GM23338 (cell line): ENCODE measurements at places on chromosomes 5 and 9.

DNA sequence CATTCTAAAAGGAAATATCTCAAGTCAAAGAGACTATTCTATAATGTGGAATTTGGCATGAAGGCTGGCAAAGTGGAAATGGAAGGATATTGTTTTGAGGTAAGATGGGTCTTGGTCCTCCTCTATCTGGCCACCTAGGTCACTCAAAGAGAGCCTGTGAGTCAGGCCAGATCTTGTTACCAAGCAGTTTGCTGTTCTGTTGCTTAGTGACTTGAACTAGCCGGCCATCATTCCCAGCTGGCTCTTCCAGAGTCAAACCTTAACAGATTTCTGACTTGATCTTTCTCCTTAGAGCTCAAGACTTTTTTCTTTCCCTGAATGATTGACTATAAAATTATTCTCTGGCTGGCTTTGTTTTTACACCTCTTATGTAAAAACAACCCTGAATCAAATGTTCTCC is 136.1 kb downstream of the PDE4D start:
- DNase-seq, result peak; percentile 23

DNA sequence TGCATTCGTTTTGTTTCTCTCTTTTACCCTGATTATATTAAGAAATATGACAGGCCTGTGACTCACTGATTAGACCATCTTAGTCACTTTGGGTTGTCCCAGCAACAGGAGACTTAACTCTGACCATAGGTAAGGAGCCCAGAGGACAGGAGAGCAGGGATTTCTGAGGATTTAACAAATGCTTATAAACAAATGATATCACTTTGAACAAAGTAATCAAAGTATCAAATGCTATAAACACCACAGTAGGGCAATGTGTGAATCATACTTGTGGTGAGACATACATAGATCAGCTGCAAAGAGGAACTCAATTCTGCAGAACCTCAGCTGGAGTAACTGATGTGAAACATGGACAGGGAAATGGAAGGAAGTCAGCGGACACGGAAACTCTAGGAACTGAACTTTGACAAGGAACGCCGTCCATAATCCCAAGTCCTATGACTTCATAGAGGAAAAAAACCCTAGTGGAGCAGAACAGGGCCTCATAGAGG is 190.6 kb upstream of the MSX2 start:
- no peak for DNase-seq

GRCh38 chr5:14247054-14247386 is 103.9 kb downstream of the TRIO start:
- no peak for DNase-seq

DNA sequence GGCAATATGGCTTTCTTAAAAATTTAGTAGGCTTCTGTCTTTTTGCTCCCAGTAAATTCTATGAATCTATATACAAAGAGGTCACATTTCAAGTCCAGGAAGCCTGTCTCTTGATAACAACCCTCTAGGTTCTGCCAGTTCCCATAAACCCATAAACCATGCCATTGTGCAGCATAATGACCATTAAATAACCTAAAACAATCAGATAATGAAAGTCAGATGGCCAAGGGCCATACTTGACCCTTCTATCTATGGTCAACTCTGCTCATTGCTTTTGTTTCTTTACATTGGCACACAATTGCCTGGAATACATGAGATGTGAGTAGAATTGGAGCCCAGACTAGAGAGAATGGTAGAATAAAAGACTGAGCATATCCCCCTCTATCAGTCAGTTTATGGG is 305.4 kb upstream of the KIF2A start:
- no peak for DNase-seq

DNA sequence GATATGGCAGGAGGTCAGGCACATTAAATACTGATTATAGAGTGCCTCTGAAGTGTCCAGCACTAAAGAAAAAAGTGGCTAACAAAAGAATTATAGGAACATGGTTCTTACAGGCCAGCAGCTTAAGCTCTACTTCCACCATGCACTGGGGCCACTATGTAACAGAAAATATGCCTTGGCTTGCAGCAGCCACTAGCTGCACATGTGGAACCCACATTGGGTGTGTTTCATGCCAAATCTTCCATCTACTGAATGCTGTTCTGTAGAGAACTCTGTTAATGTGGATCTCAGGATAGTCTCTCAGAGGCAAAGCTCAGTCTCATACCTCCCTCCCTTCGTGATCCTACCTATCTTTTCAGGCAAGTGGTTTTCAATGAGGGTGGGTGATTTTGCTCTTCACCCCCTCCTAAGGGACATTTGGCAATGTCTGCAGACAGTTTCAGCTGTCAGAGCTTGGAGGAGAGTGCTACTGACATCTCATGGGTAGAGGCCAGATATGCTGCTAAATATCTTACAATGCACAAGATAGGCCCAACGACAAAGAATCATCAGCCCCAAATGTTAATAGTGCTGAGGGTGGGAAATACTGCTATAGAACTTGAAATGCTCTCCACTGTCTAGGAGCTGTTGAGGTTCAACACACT is 218.9 kb downstream of the TARS1 start:
- DNase-seq, result no peak

DNA sequence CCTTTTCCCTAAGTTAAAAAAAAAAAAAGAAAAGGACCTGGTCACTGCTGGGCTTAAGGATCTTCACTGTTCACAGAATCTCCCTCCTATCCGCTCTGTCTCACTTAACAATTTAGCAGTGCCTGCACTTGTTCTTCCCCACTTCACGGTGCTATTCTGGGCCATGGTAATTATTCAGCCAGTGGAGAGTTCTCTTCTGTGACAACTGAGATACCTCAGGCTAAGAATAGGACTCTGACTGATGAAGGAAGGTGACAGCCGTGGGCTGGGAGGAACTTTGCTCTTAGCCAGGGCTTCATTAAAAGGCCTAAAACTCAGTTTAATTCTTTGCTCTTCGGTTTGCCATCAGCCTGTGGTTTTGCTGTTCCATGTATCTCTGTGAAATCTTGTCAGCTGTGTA is 51.9 kb upstream of the ENTREP1 start:
- DNase-seq, result no peak

DNA sequence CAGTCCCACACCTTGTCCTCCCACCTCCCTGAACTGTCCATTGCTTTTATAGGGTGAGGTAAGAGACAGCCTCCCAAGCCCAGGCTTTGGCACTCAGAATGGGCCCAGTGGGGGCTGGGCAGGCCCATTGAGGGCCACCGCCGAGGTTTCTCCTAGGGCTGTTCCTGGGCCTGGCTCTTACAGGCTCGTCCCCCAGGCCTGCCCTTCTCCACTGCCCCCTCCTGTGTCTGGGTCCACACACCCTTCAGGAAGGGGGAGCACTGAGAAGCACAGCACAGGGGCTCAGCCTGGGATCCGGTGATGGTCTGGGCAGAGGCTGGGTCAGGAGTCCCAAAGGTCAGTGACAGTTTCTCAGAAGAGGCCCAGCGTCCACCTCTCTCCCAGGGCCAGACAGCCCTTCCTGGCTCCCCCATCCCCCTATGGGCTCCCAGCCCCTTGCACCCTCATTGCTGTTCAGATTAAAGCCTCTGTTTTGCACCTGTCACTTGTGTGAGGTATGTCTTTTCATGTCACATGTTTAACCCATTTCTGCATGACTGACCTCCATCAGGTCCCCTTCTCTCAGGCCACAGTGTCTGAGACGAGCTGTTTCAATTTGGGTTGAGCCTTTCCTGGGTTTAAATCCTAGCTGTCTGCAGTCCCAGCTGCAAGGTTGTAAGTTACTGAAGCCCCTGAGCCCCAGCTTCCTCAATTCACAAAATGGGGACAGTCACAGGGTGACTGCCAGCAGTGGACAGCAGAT is 29.4 kb downstream of the IER5L start:
- DNase-seq, result no peak

DNA sequence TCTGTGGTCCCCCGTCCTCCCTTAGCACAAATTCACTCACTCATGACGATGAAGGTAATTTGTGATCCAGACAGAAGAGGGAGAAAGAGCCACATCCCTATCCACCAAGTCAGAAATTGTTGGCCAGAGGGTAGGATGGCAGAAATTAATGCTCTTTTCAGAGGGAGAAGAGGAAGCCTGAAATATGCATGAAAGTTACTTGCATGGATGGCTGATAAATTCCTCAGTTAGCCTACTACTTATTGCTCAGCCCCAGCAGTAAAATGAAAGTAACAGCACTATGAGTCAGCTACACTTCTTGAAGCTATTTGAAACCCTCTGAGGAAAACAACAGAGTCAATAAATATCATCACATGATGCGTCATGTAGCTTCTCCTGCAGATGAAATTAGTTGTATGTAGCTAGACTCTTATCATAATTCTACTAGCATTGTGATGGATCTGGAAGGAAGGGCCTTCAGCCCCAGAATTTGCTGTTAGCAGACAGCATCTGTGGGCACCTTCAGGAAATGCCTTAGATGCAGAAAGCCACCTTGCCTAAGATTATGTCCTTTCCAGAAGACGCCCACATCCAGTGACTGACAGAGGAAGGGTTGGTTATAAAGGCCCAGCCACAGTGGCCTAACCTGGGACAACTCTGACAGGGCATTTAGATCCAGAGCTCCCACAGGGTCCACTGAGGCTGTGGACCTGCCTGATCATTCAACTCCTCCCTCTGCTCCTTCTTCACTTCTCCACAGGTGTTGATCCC is 81.2 kb upstream of the CCDC112 start:
- DNase-seq, result no peak

DNA sequence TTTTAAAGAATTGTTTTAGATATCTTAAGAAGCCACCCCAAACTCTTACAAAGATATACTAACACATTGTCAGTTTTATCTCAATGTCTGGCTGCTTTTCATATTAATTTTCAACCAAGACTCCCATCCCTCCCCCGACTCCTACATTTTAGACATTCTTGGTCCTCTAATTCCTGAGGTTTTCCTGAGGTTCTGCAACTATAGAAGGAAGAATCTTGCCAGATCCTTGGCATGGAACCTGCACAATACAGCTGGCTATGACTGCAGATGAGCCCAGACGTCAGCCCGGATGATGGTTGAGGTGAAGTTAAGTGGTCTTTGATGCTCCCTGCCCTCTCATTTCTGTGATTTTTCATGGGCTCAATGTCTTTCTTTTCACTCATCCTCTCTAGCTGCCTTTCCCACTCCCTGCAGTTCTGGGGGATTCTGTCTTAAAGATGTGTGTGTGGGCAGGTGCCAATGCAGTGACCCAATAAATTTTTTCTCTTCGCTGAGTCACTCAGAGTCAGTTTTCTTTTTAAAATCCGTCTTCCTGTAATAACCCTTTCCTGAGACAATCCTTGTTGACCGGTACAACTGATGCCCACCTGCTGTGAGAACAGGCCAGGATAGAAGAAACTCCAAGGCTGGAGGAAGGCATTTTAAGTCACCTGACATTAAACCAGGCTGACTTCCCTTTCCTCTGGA is 237.8 kb upstream of the GAS1 start:
- no peak for DNase-seq

DNA sequence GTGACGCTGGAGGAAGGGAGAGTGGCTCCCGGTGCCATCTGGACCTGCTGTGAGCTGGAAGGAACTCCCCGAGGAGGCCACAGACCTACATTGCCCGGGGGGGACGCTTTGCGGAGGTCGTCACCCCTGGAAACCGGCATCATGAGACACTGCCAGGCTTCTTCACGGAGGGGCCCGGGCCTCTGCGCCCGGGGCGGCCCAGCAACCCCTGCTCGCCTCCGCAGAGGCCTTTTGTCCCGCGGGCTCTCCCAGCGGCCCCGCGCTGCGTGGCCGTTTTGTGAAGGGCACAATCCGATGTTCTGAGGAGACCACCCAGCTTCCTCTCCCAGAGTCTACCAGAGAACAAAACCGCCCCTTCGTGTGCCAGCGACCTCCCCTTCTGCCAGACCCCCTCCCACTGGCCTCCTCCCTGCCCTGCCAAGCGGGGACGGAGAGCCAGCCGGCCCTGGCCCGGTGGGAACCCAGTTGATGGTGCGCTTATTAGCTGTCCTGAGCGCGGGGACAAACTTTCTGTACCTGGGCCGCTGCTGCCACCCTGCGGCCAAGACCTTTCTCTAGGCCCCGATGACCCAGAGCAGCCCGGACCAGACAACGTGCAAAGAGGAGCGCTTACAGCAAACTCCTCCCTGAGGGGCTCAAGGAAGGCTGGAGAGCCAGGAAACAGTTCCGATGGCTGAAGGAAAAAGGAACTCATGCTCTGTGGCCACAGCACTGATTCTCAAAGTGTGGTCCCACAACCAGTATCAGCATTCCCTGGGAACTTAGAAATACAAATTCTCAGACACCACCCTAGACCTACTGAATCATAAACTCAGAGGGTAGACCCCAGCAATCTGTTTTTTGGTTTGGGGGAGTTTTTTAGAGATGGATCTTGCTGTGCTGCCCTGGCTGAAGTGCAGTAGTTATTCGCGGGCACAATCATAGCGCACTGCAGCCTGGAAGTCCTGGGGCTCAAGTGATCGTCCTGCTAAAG is 86.7 kb downstream of the SLC1A3 start:
- peak; percentile 96 for DNase-seq

- no peak for DNase-seq
Measured at GRCh38 chr5:115196161-115196560, 26.5 kb upstream of the TRIM36 start.

DNA sequence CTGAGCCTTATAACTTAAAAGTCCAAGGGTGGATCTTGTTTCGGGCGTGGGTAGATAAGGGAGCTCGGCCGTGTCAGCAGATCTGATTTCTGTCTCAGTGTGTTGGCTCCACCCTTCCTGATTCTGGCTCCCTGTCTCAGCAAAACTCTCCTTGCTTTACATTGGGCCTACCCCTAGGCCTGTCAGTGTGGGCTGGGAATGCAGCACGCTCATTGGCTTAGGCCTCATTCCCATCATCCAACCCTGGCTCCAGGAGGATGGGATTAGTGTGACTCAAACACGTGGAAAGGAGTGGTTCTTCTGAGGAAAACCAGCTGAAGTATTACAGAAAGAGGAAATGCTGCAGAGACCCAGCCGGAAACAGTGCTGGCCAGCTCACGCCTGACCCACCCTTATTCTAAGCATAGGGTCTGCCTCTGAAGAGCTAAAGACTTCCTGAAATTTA is 59.9 kb downstream of the ZFAND5 start:
- peak; percentile 59 for DNase-seq

GRCh38 chr5:100275631-100276030 is 259.5 kb upstream of the FAM174A start:
- no peak for DNase-seq

GRCh38 chr9:135049460-135049859 is 38.0 kb upstream of the OLFM1 start:
- DNase-seq, result no peak

DNA sequence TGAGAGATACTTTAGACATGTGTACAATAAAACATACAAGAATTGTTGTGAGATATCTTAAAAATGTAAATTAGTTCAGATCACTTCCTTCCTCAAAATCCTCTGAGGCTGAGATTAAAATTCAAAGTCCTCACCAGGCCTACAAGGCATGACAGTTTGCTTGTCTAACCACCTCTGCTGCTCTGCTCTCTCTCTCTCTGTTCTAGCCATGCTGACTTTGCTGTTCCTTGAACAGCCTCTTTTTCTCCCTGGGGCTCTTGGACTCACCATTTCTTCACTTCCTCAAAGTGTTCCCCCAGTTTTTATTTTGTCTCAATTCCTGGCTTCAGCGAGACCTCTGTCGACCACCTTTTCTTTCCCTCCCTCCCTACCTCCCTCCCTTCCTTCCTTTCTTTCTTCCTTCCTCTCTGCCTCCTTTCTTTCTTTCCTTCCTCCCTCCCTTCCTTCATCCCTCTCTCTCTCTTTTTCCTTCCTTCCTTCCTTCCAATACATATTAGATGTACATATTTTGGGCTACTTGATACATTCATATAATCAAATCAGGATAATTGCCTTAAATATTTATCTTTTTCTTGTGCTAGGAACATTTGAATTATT is 27.0 kb downstream of the CATSPER3 start:
- DNase-seq, result no peak
